ENCODE measurements at places on chromosomes 6 and 20.

DNA sequence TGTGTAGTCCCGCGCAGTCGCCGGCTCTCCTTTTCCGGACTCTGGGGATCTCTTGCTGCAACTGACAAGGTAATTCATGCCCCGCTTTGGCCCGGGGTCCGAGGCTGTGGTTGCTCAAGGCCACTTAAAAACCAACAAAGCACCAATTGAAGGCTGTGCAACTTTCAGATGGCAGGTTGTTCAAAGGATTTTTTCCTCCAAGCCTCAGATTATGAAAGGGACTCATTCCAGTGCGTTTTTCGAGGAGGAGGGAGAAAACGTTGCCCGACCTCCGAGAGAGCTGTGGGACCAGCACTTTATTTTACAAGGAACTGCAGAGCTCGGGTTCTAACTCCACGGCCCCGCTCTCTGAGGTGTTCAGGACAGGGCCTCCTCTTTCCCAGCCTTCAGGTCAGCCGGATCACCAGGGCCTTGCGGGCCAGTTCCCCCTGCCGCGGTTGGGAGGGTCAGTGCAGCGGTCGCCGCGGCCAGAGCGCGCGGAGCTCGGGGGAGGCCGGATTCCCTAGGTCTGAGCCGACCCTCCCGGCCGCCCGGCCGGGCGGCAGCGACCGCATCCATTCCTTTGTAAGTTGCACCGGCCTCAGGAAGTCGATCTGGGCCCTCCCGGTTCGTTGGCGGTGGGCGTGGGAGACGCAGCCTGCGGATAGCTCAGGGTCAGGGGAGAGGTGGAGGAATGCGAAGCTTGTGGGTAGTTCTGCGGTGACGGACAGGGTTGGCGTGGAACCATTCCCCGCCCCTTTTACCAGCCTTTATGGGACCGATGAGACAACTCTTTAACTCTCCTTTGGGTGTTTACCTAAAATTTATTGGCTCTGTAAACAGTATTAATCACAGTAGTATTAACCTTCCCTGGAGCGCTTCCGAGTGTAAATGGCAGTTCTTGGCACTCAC lies 1.6 kb downstream of the UTRN start:
- no peak for DNase-seq

DNA sequence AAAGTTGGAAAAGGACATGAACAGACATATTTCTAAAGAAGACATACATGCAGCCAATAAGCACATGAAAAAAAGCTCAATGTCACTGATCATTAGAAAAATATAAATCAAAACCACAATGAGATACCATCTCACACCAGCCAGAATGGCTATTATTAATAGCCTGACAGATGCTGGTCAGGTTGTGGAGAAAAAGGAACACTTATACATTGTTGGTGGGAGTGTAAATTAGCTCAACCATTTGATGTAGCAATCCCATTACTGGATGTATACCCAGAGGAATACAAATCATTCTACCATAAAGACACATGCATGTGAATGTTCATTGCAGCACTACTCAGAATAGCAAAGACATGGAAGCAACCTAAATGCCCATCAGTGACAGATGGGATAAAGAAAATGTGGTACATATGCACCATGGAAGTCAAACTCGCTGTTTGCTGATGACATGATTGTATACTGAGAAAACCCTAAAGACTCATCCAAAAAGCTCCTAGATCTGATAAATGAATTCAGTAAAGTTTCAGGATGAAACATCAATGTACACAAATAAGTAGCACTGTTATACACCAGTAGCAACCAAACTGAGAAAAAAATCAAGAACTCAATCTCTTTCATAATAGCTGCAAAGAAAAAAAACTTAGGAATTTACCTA lies 196.8 kb downstream of the ADGB start:
- DNase-seq = no peak

- DNase-seq = no peak
Observed at GRCh38 chr20:1283522-1284510, 17.7 kb downstream of the SNPH start.

DNA sequence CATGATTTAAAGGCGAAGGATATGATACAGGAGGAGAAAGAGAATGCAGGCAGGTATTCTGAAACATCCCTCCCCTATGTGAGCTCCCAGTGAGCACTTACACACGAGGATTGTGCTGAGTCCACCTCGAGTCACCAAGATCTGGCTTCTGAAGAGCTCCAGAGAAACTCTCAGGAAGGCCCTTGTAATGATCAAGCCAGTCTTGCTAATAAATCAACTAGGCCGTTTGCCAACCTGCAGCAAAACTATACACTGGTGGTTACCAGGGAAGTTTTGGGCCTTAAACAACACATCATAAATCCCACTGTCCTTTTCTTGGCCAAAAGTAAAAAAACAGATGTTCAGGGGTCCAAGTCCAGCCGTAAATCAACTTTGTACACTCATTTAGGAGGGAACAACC lies 79.2 kb downstream of the STXBP5 start:
- DNase-seq = no peak

- DNase-seq = no peak
Observed at GRCh38 chr6:162681447-162681846, 46.1 kb downstream of the PRKN start.

DNA sequence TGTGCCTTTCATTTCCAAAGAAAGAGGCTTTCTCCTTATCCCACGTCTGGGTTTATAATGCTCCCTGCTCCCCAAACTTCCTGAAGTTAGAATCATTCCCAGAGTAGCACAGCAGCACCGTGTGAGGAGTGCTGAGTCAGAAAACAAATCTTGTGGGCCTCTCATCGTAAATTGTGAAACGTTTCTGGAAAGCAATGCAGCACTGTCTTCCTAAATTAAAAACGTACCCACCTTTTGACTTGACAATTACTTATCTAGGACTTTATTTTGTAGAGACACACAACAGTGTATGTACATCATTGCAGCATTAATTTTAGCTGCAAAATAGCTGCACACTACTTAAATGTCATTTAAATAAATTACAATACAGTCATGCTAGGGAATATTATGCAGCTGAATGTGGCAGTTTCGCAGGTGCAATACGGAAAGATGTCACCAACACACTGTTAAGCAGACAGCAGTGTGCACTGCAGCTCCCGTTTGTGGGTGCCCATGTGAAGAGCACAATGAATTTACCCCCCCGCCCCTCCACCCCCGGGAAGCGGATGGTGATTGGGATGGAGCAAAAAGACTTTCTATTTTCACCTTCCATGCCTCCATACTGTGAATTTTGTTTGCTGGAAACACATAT lies 30.8 kb downstream of the RRBP1 start:
- no peak for DNase-seq

- DNase-seq = no peak
Observed at GRCh38 chr20:34473262-34473883, 42.8 kb upstream of the DYNLRB1 start.

GRCh38 chr20:36243726-36244125 lies 7.4 kb downstream of the AAR2 start:
- no peak for DNase-seq

GRCh38 chr20:38307371-38308046 lies 3.6 kb downstream of the BPI start:
- DNase-seq = no peak

DNA sequence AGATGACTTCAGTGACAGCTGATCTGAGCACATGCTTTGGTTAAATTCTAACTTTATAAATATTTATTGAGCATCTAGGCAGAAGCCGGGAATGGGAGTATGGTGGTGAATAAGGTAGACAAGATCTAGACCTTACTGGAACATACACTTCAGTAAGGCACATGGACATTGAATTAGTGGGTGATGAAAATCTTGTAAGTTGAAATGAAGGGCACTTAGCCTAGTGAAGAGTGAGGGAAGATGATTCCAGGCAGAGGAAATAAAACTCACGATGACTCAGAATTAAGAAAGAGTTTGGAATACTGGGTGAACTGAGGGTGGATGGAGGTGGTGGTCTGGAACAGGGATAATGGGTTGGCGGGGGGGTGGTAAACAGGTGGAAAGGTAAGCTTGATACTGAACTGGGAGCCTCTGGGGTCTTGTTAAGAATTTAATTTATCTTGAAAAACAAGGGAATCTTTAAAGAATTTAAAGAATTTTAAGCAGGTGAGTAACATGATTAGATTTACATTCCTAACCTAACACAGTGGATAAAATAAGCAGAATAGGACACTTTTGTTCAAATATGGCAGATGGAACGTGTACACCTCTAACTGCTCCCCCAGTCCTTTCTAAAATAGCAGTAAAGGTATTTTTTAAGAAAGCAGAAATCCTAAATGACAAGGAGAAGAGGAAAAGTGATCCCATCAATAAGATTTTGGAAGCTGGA lies 75.2 kb upstream of the ARHGAP18 start:
- no peak for DNase-seq

DNA sequence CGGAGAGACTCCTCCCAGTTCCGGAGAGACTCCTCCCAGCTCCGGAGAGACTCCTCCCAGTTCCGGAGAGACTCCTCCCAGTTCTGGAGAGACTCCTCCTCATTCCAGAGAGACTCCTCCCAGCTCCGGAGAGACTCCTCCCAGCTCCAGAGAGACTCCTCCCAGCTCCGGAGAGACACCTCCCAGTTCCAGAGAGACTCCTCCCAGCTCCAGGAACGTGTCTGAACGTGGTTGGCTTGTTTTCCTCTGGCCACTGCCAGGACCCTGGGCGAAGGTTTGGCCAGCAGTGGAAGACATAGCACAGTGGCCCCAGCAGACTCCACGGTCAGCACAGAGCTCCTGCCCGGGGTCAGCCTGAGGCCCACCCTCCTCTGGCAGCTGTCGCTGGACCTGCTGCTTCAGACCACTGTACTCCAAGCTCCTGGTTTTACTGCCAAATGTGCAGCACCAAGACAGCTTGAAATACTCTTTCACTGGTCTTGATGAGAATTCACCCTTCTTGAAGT lies 122.3 kb upstream of the AFDN start:
- DNase-seq = no peak

GRCh38 chr6:111342913-111343312 lies 140.1 kb downstream of the REV3L start:
- DNase-seq = no peak

GRCh38 chr20:711576-711975 lies 36.0 kb upstream of the SCRT2 start:
- no peak for DNase-seq

DNA sequence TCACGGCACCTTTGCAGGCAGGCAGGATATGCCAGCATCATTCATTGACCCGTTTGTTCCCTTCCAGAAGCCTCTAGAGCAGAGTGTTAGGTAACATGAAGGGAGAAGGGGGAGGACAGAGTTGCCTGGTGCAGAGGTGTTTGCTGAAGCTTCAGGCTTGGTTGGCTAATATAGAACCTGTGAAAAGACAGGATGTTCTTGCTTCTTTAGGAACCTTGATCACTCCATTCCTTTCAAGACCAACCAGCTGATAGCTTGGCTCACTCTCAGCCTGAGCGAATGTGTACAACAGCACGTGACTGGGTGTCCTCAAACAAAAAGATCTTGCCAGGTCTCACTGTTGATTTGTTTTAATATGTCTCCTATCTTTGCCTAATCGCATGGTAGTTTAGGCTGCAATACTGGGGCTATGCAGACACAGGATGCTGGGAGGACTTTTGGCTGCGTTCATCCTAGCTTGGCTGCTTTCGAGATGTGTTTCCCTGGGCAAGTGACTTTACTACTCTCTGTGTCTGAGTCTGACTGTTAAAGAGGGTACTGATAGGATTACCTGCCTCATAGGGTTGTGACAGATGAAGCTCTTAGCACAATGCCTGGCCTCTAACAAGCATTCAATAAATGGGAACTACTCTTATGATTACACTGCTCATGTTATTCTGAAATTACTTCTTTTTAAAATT lies 16.0 kb downstream of the SHLD1 start:
- DNase-seq = no peak

DNA sequence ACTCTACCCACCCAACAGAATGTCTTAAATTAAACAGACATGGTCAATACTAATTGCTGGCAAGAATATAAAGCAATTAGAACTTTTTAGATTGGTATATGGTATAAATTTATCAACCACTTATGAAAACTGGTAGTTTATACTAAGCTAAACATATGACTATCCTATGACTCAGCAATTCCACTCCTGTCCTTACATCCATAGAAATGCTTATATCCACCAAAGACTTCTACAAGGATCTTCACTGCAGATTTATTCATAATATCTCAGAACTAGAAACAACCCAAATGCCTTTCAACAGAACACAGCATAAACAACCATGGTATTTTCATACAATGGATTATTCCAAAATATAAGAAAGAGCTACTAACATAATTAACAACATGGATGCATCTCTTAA lies 4.6 kb downstream of the ZNF184 start:
- DNase-seq = no peak

DNA sequence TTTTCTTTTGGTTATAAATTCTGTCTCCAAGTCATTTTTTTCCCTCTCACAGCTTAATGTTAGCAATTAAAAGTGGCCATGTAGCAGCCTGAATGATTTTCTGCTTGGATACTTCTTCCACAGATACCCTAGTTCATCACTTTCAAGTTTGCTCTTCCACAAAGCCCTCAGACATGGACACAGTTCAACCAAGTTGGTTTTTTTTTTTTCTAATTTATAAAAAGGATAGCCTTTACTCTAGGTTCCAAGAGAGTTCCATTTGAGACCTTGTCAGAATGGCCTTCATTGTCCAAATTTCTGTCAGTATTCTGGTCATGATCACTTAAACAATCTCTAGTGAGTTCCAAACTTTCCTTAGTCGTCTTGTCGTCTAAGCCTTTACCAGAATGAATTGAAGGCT lies 40.0 kb downstream of the RSPH3 start:
- DNase-seq = no peak

DNA sequence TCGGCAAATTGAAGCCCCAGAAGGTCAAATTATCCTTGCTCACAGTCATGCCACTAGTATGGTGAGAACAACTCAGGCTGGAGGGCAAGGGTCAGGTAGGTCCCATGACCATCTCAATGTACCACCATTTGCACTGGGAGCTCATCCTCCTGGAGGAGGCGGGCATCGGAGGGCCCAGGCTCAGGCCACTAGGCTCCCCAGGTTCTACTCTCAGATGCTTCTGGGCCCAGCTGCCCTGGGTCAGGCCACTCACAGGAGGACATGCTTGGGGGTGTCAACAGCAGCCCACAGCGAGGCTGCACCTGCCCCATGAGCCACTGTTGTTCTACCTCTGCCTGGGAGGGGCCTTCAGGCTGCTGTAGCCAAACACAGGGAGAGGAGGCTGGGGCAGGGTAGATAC lies 39.1 kb downstream of the NFATC2 start:
- DNase-seq = no peak

- no peak for DNase-seq
Observed at GRCh38 chr6:63858691-63859090, 223.1 kb downstream of the PHF3 start.

GRCh38 chr6:123821112-123821511 lies 17.4 kb downstream of the NKAIN2 start:
- no peak for DNase-seq

- DNase-seq = no peak
Observed at GRCh38 chr6:2162079-2162445, 83.3 kb downstream of the GMDS start.

- DNase-seq = no peak
Observed at GRCh38 chr6:93970684-93971083, 551.3 kb upstream of the EPHA7 start.

DNA sequence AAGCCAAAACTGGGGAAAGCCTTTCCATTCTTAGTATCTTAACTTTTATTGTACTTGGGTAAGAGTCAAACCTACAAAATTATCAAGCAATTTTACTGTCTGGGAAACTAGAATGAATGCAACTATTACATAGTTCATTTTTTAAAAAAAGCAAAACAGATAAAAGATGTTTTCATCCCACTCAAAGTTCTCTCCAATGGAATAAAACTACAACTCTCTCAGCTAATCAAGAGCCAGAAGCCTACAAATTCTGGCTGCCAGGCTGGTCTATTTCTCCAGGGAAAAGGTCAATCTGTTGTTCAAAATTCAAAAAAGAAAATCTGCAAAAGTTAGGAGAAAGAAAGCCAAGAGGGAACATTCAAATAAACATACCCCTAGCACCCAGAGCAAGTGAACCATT lies 56.2 kb downstream of the COL12A1 start:
- DNase-seq = no peak

- no peak for DNase-seq
Observed at GRCh38 chr6:142802124-142802523, 142.9 kb downstream of the HIVEP2 start.

All from NCI-H1436 treated with DMSO at 0.1 percent for 48 hours (cell line).